Activated CD4-positive, alpha-beta T cell treated with anti-CD3 and anti-CD28 coated beads, Interleukin-2, amount 50 U/mL, for 4 hours (primary cell): ENCODE measurements at places on chromosomes 3 and 15.

DNA sequence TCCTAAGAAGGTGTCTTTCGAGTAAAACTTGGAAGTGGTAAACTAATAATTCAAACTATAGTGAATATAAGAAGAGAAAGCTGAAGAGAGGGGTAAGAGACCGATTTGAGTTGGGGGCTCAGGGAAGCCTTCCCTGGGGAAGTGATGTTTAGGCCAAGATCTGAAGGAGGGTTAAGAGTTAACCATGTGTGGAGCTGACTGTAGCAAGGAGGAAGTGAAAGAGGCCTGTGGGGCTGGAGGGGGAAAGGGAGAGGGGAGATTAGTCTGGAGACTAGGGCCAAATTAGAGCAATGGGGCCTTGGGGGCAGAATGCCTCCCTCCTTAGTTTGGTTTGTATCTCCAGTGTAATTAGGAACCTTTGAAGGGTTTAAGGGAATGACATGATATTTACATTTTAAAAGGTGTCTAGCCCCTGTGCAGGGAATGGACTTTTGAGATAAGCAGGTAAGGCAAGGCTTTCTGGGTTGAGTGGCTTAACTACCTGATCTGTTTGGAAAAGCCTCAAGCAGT lies 2.2 kb downstream of the ZNF592 start:
- no peak for DNase-seq

- DNase-seq: no peak
Observed at GRCh38 chr3:60630953-60631352, 620.3 kb downstream of the FHIT start.

DNA sequence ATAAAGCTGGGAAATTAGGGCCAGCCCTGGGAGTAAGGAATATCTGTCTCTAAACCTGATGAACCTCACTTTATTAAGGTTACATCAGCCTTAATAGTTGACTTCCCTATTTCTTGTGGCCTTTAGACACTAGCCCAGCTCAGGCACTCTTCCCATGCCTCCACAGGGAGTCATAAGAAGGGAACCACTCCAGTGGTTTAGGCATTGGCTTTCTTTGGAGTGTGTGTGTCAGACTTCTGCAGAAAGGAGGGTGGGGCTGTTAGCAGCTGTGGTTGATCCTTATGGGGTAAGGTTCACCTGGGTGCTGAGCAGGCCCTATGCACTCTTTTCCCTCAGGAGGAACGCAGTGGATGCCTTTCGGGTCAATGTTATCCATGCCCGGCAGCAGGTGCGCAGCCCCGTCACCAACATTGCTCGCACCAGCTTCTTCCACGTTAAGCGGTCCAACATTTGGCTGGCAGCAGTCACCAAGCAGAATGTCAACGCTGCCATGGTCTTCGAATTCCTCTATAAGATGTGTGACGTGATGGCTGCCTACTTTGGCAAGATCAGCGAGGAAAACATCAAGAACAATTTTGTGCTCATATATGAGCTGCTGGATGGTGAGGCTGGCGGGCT lies 4.0 kb downstream of the AP2M1 start:
- no peak for DNase-seq

DNA sequence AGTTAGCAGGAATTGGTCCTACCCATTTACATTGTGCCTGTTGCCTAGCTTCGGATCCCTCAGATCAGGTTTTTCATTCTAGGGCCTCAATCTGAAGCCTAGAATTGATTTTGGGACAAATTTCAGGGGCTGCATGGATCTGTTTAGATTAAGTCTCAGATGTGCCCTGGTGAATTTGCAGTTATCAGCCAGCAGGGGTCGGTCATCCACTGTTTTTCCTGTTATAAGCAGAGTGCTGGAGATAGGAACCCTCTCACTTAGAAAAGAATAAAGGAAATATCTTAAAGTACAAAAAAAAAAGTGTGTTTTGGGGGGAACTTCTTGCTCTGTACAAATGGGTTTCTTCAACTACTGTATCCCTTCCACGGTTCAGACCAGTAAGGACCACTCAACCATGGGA lies 212.5 kb downstream of the BCHE start:
- no peak for DNase-seq

DNA sequence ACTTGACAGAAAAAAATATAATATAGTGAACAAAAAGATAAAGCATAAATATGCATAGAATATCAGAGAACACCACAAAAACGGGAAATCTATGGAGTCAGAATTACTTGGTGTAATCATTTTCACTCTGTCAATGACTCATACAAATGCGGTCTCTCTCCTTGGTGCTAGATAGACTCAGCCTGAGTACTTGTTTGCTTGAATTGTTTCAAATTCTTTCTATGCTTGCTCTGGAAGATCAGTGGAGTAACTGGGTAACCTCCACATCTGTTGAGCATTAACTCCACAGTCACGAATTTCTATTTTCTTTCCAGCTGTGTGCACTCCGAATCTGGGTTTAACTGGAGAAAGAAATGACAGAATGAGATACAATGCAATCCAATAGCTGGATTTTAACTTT lies 760.4 kb downstream of the ZPLD1 start:
- no peak for DNase-seq

- DNase-seq: no peak
Observed at GRCh38 chr3:18222686-18223085, 202.5 kb downstream of the SATB1 start.

GRCh38 chr3:54988838-54989630 lies 61.2 kb upstream of the LRTM1 start:
- no peak for DNase-seq

GRCh38 chr3:113825090-113825489 lies 13.5 kb upstream of the GRAMD1C start:
- no peak for DNase-seq

GRCh38 chr15:31977138-31977537 lies 53.2 kb upstream of the CHRNA7 start:
- no peak for DNase-seq

DNA sequence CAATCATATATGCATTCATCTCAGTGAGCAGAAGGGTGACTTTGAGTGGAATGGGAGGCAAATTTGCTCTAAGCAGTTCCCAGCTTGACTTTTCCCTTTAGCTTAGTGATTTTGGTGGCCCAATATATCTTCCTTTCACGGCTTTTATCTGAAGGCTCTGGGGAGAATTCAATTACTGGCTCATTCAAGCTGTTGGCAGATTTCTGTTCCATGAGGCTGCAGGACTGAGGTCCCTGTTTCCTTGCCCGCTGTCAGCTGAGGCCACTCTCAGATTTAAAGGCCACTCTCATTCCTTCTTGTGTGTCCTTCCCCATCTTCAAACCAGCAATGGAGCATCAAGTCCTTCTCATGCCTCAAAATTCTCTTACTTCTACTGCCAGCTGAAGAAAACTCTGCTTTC lies 170.4 kb upstream of the ATP10A start:
- DNase-seq: no peak

DNA sequence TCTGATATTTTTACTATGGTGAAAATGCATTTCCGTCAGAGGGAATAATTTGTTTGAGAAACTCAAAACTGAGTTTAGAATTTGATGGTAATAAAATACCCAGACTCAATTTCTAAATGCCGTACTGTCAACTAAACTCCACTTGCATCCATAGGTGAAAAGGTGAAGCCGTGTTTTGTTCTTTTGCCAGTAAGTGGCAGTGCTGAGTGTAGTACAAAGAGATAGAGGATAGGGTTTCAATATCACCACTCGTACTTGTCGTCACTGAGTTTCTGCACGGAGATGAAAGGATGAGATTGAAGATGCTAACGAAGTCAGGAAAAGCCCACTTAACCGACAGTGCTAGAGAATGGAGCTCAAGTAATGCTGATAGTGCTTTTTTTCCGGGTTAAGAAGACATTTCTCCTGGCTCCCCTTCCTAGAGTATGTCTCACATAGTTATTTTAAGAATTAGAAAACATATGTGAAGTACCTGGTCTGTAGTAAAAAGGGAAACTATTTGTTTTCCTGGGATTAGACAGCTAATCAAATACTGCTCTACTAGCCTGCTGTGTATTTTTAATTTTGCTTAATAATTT lies 345.1 kb downstream of the IL5RA start:
- no peak for DNase-seq

- DNase-seq: no peak
Observed at GRCh38 chr15:50886611-50887345, 21.7 kb upstream of the AP4E1 start.

DNA sequence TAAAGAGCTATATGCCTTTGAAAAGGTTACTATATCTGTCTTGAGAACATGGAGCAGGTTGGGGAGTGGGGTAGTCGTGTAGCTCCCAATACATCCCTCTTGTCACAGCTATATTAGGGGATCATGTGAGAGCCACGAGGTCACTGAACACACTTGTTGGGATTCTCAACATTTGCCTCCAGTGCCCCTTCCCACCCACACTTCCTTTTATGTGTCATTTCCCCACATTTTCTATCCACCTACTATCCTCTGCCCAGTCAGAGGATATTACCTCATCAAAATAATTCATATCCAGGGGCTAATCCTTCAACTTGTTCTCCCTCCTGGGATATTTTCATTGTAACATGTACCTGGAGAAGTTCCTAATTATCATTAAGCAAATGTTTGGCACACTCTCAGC lies 85.0 kb downstream of the CYP19A1 start:
- no peak for DNase-seq

- DNase-seq: no peak
Observed at GRCh38 chr3:186953011-186953487, 22.7 kb downstream of the ST6GAL1 start.

- no peak for DNase-seq
Observed at GRCh38 chr3:150822636-150823035, 59.7 kb upstream of the SIAH2 start.

DNA sequence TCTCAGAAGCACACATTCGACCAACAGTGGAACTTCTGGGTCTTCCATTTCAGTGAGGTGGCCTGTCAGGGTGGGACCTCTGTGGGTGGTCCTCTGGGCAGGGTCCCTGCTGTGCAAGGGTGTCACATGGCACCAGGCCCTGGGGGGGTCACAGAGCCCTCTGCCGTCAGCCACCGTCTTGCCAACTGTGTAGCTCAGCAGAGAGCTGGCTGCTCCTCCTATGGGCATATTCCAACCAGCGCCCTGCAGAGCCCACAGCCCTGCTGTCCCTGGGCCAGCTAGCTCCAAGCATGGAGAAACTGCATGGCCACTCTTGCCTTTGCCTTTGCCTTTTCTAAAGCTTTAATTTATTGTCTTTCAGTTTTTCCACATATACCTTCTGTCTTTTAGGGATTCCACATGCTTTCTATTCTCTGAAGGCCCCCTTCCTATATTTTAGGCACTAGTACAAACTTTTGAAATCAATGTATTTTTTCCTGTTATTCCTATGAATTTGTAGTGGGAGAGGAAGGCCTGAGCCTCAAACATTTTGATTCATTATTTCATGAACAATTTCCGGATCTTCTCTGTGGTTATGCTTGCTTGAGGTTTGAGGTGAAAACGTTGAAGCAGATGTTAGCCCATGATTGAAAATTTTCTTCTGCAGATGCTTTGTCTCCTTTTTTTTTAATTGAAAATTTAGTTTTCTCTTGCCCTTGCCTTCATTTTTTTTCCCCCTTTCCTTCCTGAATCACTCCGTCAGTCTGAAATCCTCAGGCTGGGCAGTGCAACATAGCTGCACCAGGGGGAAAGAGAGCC lies 11.7 kb downstream of the IQCF1 start:
- DNase-seq: no peak

GRCh38 chr3:26588931-26589330 lies 33.6 kb upstream of the LRRC3B start:
- DNase-seq: no peak

GRCh38 chr3:108201258-108201657 lies 21.0 kb downstream of the IFT57 start:
- no peak for DNase-seq

GRCh38 chr3:143472731-143473523 lies 353.4 kb downstream of the CHST2 start:
- no peak for DNase-seq

GRCh38 chr15:72227192-72227586 lies 3.8 kb downstream of the PKM start:
- peak; percentile 15 for DNase-seq

- DNase-seq: no peak
Observed at GRCh38 chr3:129051871-129052340, 8.7 kb upstream of the GP9 start.

GRCh38 chr3:45309876-45310275 lies 78.5 kb upstream of the LARS2 start:
- DNase-seq: no peak

- DNase-seq: no peak
Observed at GRCh38 chr3:147937341-147937740, 528.2 kb downstream of the ZIC1 start.

GRCh38 chr3:66486646-66487045 lies 14.2 kb downstream of the LRIG1 start:
- DNase-seq: no peak

DNA sequence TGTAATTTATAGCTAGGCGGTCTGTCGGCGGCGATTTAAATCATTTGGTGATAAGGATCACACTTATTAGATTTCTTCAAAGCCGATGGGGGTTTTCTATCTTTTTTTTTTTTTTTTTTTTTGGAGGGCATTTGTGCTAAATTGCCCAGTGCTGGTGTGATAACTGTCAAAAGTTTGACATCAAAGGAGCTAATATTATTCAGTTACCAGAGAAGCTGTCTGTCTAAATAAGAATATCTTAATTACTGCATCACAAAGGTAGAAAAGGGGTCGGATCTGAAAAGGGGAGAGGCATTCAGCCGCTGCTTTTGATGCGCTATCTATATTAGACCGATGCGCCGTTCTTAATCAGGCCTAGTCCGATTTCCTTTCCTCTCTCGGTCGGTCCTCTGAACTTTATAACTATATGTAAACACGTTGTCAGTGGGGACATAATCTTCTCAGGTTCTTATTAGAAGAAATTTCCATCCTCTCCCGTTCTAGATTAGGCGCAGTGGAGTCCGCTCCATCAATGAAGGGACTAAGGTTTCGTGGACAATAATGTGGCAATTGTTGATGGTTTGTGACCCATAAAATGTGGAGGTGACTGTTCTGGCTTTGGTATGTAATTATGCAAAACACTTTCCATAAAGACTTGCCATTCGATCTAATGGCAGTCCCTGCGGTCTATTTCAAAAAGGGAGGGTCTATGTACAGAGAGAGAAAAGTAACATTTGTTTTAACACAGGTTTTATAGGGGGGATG lies 31.7 kb downstream of the NR2F2 start:
- no peak for DNase-seq

GRCh38 chr3:142863010-142863817 lies 25.7 kb downstream of the PCOLCE2 start:
- no peak for DNase-seq

DNA sequence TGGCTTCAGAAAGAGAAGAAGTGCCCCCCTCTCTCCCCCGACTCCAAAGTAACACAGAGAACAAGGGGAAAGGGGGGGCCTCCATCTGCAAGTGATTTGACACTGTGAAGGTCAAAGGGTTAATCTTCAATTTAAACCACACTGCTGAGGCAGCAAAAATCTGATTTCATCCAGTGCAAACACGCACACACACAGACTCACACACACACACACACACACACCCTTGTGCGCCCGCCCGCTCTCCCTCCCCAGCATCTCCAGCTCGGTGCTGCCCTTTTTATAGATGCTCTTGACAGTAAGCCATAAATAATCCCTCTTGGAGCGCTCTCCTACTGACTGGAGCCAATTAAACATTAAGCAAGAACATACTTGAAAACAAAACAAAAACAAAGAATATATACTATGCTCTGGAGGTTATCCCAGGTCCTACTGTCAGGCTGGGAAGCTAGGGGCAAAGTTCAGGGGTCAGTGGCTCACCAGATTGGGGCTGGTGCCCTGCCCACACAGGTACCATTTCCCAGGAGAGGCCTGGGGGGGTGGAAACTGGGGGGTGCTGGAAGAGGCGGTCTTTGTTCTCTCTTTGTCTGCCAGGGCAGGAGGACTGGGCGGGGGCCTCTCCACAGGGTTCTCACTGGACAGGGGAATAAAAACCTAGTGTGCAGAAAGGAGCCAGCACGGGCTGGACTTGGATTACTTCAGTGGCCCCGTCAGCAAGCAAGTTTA lies 16.3 kb downstream of the BMF start:
- DNase-seq: no peak
